ENCODE measurements at places on chromosomes 3 and 15. TPM values are rescaled to one million over a fixed set of nuclear protein-coding genes. Genes with fewer than 3 reads are reported as not detected.

DISP2 gene
- total RNA-seq: under 0.01 TPM

RASL12 gene
- under 0.01 TPM for total RNA-seq

FSIP1 gene
- total RNA-seq: 2.6 TPM

CPB1 gene
- total RNA-seq: not detected

TERB2 gene
- total RNA-seq: not detected

C3orf22 gene
- total RNA-seq: not detected

TP63 gene
- under 0.01 TPM for total RNA-seq

GP5 gene
- total RNA-seq: not detected

HHATL gene
- total RNA-seq: not detected

MUSTN1 gene
- total RNA-seq: not detected

SEMA3G gene
- total RNA-seq: 0.32 TPM

DCLK3 gene
- total RNA-seq: under 0.01 TPM

SOX14 gene
- total RNA-seq: not detected

CACNA2D3 gene
- 4.3 TPM for total RNA-seq

CSTA gene
- total RNA-seq: not detected

NEK10 gene
- total RNA-seq: 1.9 TPM

ROBO2 gene
- total RNA-seq: 6.1 TPM

SKOR1 gene
- total RNA-seq: not detected

OSTN gene
- not detected for total RNA-seq

NTRK3 gene
- not detected for total RNA-seq

ZXDC gene
- 17.7 TPM for total RNA-seq

RASA2 gene
- total RNA-seq: 18.1 TPM

DAZL gene
- total RNA-seq: not detected

SLC12A1 gene
- not detected for total RNA-seq

PLCL2 gene
- total RNA-seq: 5.6 TPM

CIB1 gene
- total RNA-seq: 19.0 TPM

ZNF80 gene
- not detected for total RNA-seq

GOLGA6D gene
- total RNA-seq: not detected

C3orf20 gene
- not detected for total RNA-seq

KLF15 gene
- total RNA-seq: 0.32 TPM

CFAP100 gene
- total RNA-seq: not detected

ROPN1B gene
- total RNA-seq: not detected

OR5K2 gene
- total RNA-seq: not detected

KLHL40 gene
- not detected for total RNA-seq

SLC22A13 gene
- total RNA-seq: 0.43 TPM

SMCO1 gene
- total RNA-seq: under 0.01 TPM

NAA50 gene
- total RNA-seq: 140 TPM

ZNF620 gene
- total RNA-seq: 0.86 TPM

XCR1 gene
- total RNA-seq: not detected

RGMA gene
- not detected for total RNA-seq

NDN gene
- 35.1 TPM for total RNA-seq

TRPC1 gene
- 30.6 TPM for total RNA-seq

GPR62 gene
- under 0.01 TPM for total RNA-seq

SAMD7 gene
- not detected for total RNA-seq

GPR160 gene
- under 0.01 TPM for total RNA-seq

DNAJC17 gene
- 24.5 TPM for total RNA-seq

RNF123 gene
- total RNA-seq: 31.5 TPM

GP9 gene
- not detected for total RNA-seq

CD276 gene
- 81.2 TPM for total RNA-seq

ZIC1 gene
- not detected for total RNA-seq

BNC1 gene
- 5.2 TPM for total RNA-seq

GHSR gene
- total RNA-seq: not detected

RNF111 gene
- total RNA-seq: 24.5 TPM

DNAJA4 gene
- total RNA-seq: 4.3 TPM

NPAP1 gene
- total RNA-seq: not detected

LMAN1L gene
- total RNA-seq: not detected

MNS1 gene
- total RNA-seq: 0.43 TPM

COL6A5 gene
- total RNA-seq: under 0.01 TPM

NAA80 gene
- 5.8 TPM for total RNA-seq
